Stimulated activated CD4-positive, alpha-beta T cell treated with anti-CD3 and anti-CD28 coated beads, Interleukin-4, amount 100 ng/mL, for 4 hours (primary cell): ENCODE measurements at places on chromosomes 1 and 21.

- DNase-seq, result no peak
Measured at GRCh38 chr1:28159680-28160079, 16.8 kb downstream of the PTAFR start.

DNA sequence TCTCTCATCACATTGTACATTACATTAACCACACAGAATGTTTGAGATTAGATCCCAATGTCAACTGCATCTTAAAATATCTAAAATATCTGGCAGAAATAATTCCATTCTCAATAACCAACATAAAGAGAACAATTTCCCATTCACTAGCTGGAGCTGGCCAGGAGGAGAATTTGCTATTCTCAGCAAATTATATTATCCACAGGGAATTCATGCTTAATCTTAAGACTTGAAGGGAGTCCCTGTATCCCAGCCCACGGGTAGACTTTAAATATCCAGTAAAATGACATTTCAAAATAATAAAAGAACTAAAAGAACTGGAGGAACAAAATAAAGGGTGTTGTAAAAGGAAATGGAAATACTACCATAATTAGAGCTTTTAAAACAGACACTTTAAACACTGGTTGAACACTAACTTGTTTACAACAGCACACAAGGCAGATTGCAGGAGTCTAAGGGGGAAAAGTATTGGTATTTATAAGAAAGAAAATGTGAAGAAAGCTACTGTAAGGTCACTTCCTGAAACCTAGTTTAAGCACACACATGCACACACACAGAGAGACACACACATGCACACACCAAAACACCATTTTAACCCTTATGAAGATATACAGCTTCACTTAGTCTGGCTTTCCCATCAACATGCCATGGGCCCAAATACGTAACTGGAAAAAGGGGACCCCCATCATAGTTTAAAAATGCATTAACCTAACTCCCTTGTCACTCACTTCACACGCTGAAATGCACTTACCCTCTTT, 107.0 kb downstream of the PTPN14 start:
- no peak for DNase-seq

DNA sequence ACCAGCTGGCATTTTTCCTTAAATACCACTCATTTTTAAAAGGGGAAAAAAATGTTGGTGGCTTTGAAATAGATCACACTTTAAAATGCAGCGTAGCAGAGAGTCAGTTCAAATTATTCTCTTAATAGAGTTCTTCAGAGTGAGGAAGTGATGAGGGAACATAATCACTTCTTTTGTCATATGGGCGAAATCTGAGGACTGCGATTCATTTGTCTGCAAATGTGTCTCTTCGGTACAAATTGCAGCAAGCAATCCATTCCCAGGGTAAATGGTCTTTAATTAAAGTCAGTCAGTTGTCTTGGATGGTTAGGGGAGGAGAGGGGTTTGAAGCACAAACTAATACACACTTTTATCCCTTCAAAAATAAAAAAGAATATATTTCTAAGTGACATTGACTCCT, 86.0 kb upstream of the SELENON start:
- no peak for DNase-seq

- peak; percentile 56 for DNase-seq
Measured at GRCh38 chr1:229625071-229625914, 629 bp downstream of the TAF5L start.

- no peak for DNase-seq
Measured at GRCh38 chr1:214967865-214968575, 114.5 kb upstream of the KCNK2 start.

DNA sequence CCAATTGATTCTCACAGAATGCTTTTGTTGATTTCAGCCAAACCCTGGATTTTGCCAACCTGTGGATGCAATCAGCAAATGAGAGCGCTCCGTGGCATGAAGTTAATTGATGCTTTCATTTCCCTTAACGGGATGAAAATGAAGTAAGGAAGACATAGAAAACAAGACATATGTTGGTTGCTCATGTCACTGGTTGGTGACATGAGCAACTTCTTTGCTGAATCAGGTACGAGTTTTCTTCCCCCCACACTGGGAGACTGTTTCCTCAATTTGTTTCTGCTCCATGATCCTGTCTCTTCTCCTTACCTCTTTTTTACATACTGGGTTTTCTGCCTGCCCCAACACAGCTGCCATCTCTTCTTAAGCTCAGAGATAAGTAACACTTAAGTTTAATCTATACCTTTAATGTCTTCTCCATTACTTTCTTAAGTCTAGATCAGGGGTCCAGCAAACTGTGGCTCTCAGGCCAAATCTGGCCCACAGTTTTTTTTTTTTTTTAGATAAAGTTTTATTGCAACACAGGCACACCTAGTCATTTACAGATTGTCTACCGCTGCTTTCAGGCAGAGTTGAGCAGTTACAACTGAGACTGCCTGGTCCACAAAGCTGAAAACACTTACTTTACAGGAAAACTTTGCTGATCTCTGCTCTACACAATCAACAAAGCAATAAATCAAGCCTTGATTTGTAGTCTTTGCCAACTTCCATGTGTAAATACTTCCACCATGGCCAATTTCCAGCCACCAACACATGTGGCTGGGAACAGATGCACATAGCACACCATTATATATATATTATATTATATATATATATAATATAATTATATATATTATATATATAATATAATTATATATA, 13.3 kb downstream of the GPR157 start:
- no peak for DNase-seq
